ENCODE measurements at places on chromosomes 1 and 21. TPM values are rescaled to one million over a fixed set of nuclear protein-coding genes. Genes with fewer than 3 reads are reported as not detected.

STUM gene
- total RNA-seq: not detected

SPRR5 gene
- total RNA-seq: not detected

CLCA4 gene
- not detected for total RNA-seq

RGS8 gene
- total RNA-seq: not detected

CR1L gene
- not detected for total RNA-seq

RIPPLY3 gene
- total RNA-seq: 0.71 TPM

PLA2G2C gene
- not detected for total RNA-seq

LAMC1 gene
- 126 TPM for total RNA-seq

TSSK3 gene
- total RNA-seq: not detected

CFAP298 gene
- total RNA-seq: 30.0 TPM

LORICRIN gene
- total RNA-seq: not detected

DSCAM gene
- not detected for total RNA-seq

ADGRL4 gene
- total RNA-seq: not detected

FAM229A gene
- 3.2 TPM for total RNA-seq

PDZK1IP1 gene
- 11.2 TPM for total RNA-seq

PPIAL4G gene
- not detected for total RNA-seq

FAM3B gene
- not detected for total RNA-seq

CNKSR1 gene
- total RNA-seq: 0.26 TPM

MIXL1 gene
- total RNA-seq: not detected

AMIGO1 gene
- 1.6 TPM for total RNA-seq

DCST1 gene
- not detected for total RNA-seq

C1orf232 gene
- not detected for total RNA-seq

PRKCZ gene
- total RNA-seq: 10.3 TPM

KCNK1 gene
- total RNA-seq: 21.2 TPM

SPATA21 gene
- not detected for total RNA-seq

NBL1 gene
- 36.5 TPM for total RNA-seq

C1QC gene
- not detected for total RNA-seq

CD1B gene
- not detected for total RNA-seq

OPRD1 gene
- 0.08 TPM for total RNA-seq

BMP8A gene
- 0.17 TPM for total RNA-seq

SLC19A2 gene
- total RNA-seq: 7.3 TPM

TRIM58 gene
- not detected for total RNA-seq

KLHDC9 gene
- 2.2 TPM for total RNA-seq

SUCO gene
- 6.6 TPM for total RNA-seq

CDCA8 gene
- total RNA-seq: 46.6 TPM

GSTM5 gene
- total RNA-seq: not detected

SLC5A9 gene
- not detected for total RNA-seq

CLEC20A gene
- total RNA-seq: not detected

TNNI3K gene
- total RNA-seq: not detected

CDCP2 gene
- not detected for total RNA-seq

SLC16A4 gene
- 33.4 TPM for total RNA-seq

C1QTNF12 gene
- 1.7 TPM for total RNA-seq

TNFRSF9 gene
- 3.6 TPM for total RNA-seq

VAV3 gene
- 1.4 TPM for total RNA-seq

AMY1A gene
- total RNA-seq: not detected

SPATA6 gene
- 1.9 TPM for total RNA-seq

PAX7 gene
- total RNA-seq: 1.1 TPM
